GM04504 (cell line): ENCODE measurements at places on chromosomes 1 and 21.

DNA sequence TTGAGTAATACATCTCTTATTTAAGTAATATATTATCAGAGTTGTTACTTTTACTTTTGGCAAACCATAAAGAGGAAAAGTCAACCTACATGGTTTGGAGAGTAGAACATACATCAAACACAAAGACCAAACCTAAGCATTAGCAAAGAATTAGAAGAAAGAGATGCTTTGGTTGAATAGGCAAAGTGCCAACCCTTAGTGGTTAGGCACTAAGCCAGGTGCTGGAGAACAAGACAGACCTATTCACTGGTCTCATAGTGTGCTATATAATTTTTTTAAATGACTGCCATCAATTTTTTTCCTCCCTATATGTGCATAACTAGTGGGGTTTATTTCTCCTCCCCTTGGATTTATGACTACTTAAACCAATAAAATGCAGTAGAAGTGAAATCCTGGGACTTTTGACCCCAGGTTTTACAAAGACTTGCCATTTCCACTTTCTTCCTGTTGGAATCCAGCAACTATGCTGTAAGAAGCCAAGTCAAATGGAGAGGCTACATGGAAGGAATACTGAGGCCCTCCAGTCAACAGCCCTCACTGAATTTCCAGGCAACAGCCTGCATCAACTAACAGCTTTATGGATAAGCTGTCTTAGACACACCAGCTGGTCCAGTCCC, 69.8 kb upstream of the HAO2 start:
- no peak for DNase-seq

DNA sequence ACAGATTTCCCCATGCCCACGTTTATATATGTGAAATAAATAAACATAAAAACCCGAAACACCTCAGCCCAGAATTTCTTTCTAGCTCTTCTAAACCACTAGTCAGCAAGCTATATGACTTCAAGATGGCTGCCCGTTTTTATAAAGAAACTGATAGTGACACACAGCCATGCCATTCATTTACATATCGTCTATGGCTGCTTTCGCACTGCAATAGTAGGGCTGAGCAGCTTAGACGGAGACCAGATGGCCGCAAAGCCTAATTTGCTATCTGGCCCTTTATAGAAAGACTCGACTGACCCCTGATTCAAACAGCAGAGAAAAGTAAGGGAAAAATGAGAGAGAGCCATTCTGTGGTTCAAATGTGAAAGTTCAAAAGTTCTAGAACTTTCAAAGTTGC, 45.7 kb upstream of the FMN2 start:
- DNase-seq, result no peak

GRCh38 chr1:211376807-211377470, 50.3 kb downstream of the TRAF5 start:
- DNase-seq, result no peak

DNA sequence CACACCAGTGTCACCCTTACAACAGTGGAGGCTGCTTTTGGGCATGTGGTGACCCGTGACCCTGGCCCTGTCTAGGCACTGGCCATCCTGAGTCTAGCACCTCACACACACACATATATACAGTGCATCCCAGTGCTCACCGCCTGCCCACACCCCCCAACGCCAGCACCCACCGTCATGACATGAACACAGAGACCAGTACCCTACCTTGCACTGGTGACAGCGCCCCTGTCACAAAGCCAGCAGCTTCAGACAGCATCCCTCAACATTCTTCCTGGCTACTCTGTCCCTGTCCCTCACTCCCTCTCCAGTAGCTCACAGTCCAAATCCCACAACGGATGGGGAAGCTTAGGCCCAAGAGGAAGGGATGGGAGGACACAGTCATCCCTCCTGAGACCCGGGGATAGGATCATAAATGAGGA, 27.1 kb downstream of the AHDC1 start:
- DNase-seq, result no peak

DNA sequence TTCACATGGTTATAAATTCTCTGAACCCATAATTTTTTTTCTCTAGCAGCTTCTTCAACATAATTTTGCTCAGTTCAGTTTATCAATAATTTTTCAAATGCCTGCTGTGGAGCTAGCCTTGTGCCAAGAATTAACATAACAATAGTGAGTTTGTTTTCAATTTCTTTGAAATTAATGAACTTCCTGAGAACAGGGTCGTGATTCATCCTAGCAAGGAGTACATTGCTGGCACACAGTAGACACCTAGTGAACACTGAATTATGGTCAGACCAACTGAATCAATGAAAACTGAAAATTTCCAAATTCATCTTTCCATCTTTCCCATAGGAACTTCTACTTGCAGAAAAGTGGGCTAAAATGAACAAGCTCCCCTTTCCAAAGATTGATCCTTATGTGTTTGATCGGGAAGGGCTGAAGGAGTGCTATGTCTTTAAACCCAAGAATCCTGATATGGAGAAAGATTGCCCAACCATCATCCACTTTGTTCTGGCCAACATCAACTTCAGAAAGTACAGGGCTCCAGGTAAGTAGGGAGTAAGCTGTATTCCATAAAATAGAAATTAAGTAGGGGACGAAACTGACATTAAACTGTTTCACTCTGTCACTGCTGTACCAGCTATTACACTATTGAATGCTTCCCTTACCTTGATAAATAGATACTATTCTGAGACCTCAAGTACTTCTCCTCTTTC, 148.7 kb downstream of the PLA2G4A start:
- DNase-seq, result no peak
